ENCODE measurements at places on chromosomes 7 and 10.

- DNase-seq, result no peak
Observed at GRCh38 chr10:44476409-44477045, 91.6 kb upstream of the CXCL12 start.

DNA sequence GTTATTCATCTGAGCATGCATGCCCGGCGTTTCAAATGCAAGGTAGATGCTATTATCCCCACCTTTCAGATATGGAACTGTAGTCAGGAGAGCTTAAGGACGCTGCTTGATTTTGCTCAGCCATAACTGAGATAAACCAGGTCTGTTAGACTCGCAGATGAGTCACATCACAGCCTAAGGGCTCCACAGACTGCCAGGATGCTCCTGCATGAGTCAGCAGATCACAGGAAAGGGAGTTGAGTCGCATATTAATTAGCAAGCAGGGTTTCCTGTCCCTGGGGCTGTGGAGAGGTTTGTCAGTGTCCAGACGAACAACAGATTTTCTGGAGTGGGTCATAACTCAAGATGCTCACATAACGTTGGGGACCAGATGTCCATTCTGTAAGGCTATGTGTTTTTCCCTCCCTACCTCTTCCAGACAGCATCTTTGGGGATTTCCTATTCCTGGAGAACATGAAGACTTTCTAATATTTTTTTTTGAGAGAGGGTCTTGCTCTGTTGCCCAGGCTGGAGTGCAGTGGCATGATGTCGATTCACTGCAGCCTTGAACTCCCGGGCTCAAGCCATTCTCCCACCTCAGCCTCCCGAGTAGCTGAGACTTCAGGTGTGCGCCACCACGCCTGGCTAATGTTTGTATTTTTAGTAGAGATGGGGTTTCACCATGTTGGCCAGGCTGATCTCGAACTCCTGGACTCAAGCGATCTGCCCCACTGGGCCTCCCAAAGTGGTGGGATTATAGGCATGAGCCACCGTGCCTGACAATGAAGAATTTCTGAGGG, 36.7 kb downstream of the PFKFB3 start:
- DNase-seq, result peak; percentile 0

- peak; percentile 37 for DNase-seq
Observed at GRCh38 chr7:28958980-28959347, 834 bp upstream of the TRIL start.

- no peak for DNase-seq
Observed at GRCh38 chr7:158850545-158851102, 5.7 kb upstream of the DYNC2I1 start.

- no peak for DNase-seq
Observed at GRCh38 chr7:152886579-152887117, 127.1 kb downstream of the ACTR3B start.

- peak; percentile 84 for DNase-seq
Observed at GRCh38 chr7:14899030-14899429, 3.5 kb downstream of the DGKB start.

DNA sequence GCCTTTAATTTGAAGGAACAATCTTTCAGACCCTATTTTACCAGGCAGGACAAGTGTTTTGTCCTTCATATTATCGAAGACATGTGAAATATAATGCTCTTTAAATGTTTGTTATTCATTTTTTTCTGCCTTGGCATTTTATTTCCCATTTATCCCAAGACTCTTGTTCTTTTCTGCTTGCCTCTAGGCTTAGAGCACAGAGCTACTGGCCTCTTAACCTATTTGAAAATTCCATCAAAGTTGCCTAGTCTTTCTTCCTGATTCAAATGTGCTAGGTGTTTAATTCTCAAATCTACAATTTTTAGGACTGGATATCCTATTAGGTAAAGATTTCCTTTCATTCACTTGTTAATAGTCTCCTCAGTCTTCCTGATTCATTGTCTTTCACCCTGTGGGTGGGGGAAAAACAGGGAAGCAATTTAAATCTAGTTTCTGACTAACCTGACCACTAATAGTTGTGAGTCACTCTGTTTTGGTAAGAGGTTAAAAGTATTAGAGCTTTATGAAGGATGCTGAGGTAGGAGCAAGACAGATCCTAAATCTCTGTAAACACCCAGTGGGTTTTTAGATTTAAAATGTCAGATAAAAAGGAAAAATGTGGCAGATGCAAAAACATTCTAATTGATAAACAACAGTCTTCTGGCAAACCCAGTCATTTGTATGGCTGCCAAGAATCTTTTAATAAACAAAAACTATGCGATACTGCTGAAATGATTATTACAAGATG, 1.5 kb downstream of the LIPK start:
- no peak for DNase-seq

DNA sequence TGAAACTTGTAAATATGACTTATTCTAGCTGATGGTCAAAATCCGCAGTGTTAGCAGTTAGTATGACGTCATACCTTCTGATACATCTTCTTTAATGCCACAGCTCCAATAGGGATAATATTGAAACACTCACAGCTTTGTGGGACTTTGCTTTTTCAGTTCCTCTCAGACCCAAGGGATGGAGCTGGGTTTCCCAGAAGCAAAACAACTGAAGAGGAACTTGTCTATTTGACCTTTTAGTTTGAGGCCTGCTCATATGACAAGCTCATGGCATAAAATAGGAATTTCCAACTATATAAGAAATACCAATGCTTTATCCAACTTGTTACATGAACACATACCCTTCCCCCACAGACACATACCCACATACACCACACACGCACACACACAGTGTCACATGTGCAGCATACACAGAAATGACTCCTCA, 31.6 kb upstream of the C10orf67 start:
- DNase-seq, result no peak

GRCh38 chr10:18793951-18794350, 134.7 kb downstream of the ARL5B start:
- DNase-seq, result no peak

- no peak for DNase-seq
Observed at GRCh38 chr10:48773580-48773979, 88.9 kb downstream of the WDFY4 start.

GRCh38 chr7:117872561-117873309, 506 bp downstream of the CTTNBP2 start:
- DNase-seq, result peak; percentile 37

DNA sequence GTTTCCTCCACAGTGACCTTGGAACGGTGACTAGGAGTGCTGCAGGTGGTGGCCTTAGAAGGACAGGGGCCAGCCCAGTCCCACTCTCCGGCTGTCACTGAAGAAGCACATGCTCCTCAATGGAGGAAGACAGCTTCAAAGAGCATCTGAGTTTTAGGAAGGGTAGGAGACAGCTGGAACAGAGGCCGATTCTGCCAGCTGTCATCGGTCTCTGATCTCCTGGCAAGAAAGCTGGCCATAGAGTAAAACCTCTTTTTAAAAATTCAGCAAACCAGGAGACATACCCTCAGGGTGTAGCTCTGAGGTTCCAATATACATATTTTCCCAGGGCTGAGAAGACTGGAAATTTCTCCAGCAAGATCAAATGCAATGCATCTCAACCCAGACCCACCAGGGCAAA, 55.9 kb downstream of the KCNMA1 start:
- no peak for DNase-seq

- DNase-seq, result no peak
Observed at GRCh38 chr7:155399577-155399976, 58.4 kb upstream of the EN2 start.

DNA sequence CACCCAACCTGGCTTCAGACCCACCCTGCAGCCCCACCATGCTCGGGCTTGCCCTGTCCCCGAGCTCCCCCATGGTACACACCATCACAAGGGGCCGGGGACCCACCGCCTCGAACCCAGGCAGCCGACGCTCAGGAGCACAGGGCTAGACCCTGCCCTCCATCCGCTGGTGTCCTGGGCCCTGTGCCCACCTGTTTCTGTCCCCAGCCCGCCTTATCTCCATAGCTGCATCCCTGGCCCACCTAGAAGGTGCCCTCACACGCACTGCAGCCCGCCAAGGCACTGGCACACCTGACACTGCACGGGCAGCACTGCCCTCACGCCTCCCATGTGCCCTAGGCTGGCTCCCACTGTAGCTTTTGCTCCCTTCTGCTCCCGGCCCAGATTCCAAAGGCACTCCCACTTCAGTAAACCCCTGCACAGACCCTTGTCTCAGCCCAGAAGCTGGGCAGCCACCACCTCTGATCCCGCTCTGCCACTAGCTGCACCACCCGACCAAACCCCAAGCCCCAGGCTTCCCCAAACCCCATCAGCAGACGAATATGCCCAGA, 17.1 kb downstream of the YKT6 start:
- DNase-seq, result no peak

GRCh38 chr7:142916508-142916907, 17.0 kb downstream of the TRPV5 start:
- DNase-seq, result no peak

DNA sequence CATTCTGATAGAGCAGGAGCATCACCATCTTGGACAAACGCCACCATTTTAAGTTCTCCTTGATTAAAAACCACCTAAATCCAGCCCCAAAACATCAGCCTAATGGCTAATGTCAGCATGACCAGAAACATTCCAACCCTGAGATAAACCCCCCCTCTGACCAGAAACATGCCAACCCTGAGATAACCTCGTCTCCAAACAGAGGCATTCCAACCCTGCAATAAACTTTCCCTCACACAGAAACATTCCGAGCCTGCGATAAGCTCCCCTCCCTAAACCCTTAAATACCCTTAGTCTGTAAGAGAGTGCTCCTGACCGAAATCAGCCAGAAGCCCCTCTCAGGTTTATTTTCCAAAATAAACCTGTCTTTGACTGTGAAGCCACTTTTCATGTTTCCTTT, 76.5 kb downstream of the ADARB2 start:
- no peak for DNase-seq

GRCh38 chr10:86055928-86056327, 310.7 kb downstream of the GRID1 start:
- DNase-seq, result no peak

- DNase-seq, result no peak
Observed at GRCh38 chr10:33498391-33498891, 164.0 kb upstream of the NRP1 start.

DNA sequence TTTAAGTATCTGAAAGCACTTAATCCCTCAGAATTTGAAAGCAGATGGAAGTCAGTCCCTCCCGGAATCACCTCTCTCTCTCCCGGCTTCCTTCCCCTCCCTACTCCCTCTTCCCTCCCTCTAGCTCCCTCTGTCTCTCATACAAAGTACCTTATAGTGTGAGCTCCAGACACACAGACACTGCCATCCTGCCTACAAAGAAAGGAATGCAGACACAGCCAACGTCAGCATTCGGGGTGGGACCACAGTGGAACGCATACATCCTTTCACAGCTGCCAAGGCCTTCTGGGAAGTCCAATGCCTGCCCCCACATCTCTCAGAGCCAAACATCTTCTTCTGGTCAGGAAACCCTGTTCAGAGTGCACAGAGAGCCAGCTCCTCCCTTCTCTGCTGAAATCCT, 9.3 kb downstream of the NOD1 start:
- DNase-seq, result no peak

- no peak for DNase-seq
Observed at GRCh38 chr10:59463909-59464308, 101.6 kb upstream of the FAM13C start.

- DNase-seq, result no peak
Observed at GRCh38 chr10:31033147-31033546, 1.5 kb upstream of the ZNF438 start.

DNA sequence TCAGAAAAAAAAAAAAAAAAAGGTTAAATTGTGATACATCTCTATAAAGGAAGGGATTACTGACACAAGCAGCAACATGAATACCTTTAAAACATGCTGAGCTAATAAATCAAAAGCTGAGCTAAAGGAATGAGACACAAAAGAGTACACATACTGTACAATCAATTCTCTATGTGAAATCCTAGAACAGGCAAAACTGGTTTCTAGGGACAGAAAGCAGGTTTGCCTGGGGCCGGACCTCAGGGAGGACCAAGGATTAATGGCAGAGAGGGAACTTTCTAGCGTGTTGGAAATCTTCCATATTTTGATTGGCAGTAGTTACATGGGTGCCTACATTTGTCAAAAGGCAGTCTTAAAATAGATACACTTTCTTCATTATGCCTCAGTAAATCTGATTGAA, 52.5 kb downstream of the KLRG2 start:
- peak; percentile 41 for DNase-seq

DNA sequence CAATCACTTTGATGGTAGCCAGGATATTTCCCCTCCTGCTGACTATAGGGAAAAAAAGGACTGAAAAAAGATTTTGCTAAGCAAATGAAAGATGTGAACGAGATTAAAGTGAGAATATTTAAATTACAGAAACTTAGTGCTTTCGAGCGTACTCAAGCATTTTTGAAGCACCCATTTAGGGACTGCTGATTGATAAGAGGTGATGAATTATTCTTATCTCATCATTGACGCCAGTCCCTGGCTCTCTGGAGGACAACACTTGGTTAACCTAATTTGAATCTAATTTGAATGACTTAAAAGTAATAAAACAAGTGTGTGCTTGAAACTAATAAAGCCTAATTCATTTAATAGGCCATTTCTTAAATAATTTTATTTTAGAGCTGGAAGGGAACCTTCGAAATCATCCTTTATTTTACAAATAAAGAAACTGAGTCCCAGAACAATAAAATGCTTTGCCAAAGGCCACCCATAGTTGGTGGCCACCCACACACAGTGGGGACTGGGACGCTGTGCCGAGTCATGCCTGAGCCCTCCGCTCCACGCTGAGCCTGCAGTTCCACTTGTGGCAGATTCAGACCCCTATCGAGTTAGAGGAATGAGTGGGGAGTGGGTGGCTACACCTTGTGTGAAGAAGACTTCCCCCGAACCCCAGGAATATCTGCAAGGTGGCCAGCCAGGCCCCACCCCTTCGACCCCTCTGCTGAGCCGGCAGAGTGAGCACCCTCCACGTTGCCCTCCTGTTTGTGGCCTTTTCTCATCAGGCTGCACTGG, 61.1 kb upstream of the SAMD8 start:
- DNase-seq, result no peak

DNA sequence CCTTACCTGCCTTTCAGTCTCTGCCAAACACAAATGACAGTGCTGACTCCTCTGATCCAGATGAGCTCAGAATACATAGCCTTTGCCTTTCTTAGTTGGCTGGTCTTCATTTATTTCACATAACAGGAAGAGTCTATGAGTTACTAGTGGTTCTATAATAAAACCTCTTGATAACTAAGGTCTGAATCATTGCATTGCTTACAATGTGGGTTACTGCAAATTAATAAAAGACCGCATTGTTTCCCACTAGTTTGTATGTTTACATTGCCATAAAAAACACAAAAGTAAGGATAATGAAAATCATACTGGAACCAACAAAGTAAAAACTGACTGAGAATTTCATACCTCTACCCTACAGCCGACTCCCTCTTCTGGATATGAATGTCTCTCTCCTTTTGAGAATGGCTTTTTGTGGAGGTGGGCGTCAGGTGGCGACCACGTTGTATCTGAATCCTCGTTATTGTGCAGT, 62.0 kb upstream of the AKR1E2 start:
- DNase-seq, result no peak

- no peak for DNase-seq
Observed at GRCh38 chr7:44771358-44771757, 22.7 kb downstream of the ZMIZ2 start.

GRCh38 chr7:47102331-47102841, 479.5 kb downstream of the TNS3 start:
- no peak for DNase-seq

DNA sequence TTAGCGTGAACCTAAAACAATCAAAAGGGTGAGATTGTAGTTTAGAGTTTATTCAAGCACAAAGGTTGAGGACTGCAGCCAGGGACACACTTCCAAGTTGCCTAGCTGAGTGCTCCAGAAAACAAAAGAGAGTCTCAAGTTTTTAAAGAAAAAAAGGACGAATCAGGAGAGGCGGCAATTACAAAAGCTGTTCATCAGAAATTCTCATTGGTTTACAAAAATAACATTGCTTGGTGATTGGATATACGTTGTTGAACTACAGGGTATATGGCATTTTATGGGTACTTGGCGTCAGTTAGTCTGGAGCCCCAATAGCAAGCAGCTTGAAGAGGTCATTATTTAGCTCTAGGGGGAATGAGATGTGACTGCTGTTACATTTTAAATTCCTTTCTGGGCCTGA, 11.5 kb downstream of the ZNF438 start:
- DNase-seq, result no peak
